ENCODE measurements at places on chromosomes 3 and 15.

DNA sequence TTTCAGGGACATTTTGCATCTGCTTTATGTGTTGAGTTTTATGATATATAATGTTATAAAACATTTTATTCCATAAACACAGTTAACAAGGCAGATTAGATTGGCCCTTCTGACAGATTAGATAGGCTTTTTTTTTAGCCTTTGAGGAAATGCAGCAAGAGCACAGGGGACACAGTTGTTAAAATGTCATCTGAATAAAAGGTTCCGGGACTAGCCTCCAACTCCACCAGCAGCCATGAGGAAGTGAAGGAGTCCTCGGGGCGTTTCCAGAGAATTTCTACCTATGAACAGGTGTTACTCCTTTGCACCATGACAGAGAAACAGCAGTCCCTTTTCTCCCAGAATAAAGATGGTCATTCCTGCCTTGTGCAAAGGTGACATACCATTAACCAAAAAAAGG, 167.8 kb upstream of the KBTBD8 start:
- no peak for DNase-seq

DNA sequence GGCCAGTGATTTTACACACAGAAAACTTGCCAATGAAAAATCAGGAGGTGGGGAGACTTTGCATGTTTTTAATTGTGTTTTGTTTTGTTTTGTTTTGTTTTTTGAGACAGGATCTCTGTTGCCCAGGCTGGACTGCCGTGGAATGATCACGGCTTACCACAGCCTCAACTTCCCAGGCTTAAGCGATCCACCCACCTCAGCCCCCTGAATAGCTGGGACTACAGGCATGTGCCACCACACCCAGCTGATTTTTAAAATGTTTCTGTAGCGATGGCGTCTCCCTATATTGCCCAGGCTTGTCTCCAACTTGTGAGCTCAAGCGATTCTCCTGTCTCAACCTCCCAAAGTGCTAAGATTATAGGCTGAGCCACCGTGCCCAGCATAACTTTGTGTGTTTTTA, 46.0 kb downstream of the MEIS2 start:
- no peak for DNase-seq

GRCh38 chr15:32803631-32804030, 85.8 kb downstream of the GREM1 start:
- DNase-seq: no peak

DNA sequence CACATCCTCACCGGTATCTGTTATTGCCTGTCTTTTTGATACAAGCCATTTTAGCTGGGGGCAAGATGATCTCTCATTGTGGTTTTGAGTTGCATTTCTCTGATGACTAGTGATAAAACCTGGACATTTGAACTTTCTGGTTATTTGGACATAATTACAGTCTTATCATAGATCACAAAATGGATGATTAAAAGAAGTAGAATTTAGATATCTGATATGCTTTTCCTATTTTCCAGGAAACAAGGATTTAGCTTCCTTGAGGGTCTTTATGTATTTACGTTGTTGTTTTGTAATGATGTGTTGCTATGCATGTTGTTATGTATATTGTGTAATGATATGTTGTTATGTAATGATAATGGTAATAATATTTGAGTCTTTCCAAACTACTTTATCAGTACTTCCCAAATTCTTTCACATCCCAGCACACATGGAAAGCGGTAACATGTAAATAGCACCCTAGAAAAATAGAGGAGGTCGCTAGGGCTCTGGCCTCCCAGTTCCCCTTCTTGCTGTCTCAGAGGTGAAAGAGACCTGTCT, 53.8 kb downstream of the GJD2 start:
- no peak for DNase-seq

DNA sequence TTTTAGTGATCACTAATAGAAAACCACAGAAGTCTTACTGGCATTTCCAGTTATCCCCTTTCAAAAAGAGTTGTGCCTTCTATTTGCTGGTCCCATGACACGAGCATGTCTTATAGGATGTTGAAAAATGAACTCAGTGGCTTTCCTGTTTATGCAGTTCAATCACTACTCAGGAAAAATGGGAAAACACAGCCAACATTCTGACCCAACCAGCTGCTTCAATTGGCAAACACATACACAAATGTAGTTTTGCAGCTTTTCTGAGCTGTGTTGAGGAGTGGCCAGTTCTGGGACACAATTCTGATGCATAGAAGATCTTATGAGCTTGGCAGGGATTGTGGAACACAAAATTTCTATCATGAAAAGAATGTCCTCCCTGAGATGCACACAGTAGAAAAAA, 40.3 kb downstream of the FSTL1 start:
- no peak for DNase-seq

- no peak for DNase-seq
These were observed 84.8 kb downstream of the SERPINI1 start for GRCh38 chr3:167820102-167820865.

- DNase-seq: no peak
These were observed 13.8 kb upstream of the IL16 start for GRCh38 chr15:81182756-81183438.

DNA sequence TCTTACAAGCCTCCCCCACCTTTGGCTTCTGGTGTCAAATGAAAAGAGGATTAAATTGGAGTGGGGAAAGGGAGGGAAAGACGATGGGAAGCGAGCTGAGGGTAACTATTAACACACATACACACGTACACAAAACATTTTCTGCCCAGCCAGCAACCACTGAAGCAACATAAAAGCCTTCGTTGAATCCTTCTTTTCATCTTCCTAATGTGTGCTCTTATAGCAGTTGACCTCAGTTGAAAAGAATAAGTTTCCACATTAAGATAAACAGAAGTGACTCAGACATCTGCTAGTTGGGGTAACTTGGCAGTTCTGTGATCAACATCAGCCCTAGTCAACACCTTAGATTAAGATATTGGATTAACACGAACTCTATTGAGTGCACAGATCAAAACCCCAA, 558.5 kb downstream of the MECOM start:
- DNase-seq: no peak

Measured in esophagus squamous epithelium (tissue), 5 donors.